Inflammatory macrophage (primary cell): ENCODE measurements at places on chromosomes 12 and 14.

DNA sequence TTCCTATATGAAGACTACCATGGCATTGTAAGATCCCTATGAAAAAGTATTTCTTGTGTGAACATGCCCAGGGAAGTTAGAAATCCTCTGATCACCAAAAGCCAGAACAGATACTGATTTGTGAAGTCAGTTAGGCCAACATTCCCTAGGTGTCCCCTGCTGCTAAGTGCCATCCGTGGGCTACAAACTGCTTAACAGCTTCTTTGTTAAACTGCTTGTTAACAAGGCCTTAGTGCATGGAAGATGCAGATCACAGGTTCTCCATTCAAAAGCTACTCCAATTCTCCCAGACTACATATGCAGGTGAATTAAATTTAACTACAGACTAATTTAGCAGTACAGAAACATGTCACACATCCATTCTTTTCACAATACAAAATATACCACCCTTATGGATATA lies 108.2 kb downstream of the PRICKLE1 start:
- no peak for DNase-seq

DNA sequence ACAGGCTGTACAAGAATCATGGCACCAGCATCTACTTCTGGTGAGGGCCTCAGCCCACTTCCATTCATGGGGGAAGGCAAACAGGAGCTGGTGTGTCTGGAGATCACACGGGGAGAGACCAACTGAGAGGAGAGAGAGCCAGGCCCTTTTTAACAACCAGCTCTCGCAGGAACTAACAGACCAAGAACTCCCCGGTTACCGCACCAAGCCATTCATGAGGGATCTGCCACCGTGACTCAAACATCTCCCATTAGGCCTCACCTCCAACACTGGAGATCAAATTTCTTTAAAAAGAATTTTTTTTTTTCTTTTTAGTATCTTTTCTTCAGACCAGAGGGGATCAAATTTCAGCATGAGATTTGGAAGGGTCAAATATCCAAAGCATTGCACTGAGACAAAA lies 16.7 kb upstream of the AQP2 start:
- no peak for DNase-seq

- DNase-seq, result no peak
These were observed 393.7 kb upstream of the TMEM132C start for GRCh38 chr12:127873306-127873705.

DNA sequence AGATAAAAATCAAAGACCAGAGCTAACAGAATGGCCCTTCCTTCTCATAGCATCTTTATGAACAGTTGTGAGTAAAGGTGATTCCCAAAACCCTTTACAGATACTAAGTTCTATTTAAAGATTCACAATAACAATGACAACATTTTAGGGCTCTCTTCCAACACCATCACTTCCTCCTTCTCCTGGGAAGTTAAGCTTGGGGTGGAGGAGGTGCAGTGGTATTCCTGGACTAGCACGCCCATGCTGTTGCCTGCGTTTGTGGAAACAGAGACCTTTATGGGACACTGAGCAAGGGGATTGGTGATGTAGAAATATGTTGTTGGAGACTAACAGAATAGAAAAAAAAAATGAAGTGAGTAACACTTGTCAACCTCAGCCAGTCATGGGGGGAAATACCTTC lies 22.5 kb downstream of the SYNE2 start:
- no peak for DNase-seq

DNA sequence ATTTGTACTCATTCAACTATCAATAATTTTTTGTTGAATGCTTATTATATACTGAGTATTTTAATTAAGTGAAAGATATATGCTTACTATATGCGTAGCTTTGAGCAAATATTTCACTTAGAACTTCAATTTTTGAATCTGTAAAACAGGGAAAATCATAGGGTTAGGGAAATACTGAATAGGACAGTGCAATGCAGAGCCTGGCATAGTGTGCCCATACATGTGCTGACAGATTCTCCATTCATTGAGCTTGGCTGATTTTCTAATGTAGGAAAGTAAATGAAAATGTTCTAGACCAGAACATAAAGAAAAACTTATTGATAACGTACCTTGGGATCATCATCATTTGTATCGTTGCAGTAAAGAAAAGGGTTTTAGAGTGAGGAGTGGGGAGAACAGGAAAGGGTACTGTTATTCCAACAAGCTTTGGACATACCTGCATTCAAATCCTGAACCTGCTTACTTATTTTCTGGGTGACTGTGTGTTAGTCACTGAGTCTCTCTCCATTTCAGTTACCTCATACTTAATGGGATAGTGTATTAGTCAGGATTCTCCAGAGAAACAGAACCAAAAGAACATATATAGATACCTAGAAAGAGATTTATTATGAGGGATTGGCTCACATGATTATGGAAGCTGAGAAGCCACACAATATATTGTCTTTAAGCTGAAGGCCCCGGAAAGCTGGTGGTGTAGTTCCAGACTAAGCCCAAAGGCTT lies 436.4 kb downstream of the ADAMTS20 start:
- no peak for DNase-seq

DNA sequence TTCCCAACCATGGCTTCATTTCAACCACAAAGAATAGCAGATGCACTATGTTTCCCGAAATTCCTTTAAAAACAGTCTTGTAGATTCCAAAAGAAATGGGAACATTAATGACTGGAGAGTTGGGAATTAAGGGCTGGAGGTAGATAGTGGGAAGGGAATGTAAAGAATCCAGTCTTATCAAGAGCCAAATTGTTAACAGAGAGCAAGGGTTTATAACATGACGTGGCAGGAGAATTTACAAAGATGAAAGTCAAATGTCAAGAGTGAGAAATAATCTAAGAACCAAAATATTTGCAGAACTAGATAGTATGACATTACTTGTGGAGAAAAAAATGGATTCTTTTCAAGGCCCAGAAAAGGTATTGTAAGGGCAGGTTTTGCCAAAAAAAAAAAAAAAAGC lies 200.9 kb downstream of the GRIN2B start:
- no peak for DNase-seq

DNA sequence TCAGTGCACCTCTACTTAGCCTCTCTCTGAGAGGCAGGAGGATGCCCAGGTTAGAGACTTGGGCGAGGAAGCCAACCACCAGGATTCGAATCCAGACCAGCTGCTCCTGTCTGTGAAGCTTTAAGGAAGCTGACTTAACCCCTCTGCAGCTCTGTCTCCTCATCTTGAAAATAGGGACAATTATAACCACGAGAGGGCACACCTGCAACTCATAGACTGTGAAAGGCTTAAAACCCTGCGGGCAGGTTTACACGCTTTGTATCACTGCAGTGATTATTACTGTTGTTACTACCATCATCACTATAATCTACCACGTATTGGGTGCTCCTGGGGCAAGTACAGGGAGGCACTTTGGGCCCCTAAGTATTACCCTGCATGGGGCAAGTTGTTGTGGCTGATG lies 379.8 kb downstream of the VRK1 start:
- no peak for DNase-seq

GRCh38 chr14:59245809-59246295 lies 57.4 kb downstream of the DAAM1 start:
- DNase-seq, result no peak

DNA sequence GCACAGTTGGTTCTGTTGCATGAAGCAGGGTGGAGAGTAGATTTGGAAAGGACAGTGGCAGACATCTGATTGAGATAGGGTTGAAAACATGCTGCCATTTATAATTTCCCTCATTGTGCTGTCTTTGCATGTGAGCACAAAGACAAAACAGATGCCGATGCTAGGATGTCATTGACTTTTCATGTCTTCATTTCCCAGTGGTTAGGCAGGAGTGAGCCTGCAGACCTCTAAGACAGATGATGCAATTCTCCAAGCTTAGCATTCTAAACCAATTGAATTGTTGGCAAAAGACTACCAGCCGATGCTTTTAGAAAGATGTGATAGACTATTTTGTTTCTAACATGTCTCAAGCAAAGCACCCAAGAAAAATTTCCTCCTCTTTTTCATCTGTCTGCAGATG lies 37.1 kb upstream of the PELI2 start:
- DNase-seq, result no peak

DNA sequence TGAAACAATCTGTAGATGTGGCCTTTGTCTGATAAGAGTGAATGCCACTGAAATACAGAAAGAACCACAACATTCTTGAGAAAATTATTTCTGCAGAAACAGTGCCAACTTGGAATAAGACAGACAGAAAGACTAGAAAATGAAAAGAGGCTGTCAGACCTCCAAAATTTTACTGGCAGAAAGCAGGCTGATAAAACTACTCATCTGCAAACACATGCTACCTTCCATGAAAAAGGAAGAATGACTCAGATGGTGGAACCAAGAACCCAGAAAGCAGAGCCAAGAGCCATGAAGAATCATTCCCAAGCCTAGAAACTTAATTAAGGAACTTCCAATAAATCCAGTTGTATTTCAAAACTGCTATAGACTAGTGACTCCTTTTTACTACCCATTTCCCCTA lies 31.9 kb upstream of the OSBPL8 start:
- DNase-seq, result peak; percentile 31

GRCh38 chr14:35985474-35986218 lies 159.5 kb downstream of the BRMS1L start:
- no peak for DNase-seq
